SK-N-MC (cell line): ENCODE measurements at places on chromosomes 16 and 17.

DNA sequence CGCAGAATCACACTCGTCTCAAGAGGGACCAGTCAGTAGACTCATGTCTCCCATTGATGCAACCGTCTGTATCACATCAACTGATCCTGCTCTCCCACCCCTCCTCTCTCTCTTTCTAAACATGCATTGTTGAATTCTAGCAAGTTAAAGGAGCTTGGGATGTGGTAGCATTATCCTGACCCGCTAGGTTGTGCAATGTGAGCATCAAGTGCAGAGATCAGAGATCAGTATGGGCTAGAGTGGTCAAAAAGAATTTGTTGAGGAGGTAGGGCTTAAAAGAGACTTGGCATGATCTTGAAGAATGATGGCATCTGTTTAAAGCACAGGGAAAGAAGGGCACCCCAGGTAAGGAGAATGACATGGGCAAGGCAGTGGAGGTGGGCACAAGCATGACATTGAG lies 38.7 kb downstream of the PRSS54 start:
- no peak for DNase-seq

DNA sequence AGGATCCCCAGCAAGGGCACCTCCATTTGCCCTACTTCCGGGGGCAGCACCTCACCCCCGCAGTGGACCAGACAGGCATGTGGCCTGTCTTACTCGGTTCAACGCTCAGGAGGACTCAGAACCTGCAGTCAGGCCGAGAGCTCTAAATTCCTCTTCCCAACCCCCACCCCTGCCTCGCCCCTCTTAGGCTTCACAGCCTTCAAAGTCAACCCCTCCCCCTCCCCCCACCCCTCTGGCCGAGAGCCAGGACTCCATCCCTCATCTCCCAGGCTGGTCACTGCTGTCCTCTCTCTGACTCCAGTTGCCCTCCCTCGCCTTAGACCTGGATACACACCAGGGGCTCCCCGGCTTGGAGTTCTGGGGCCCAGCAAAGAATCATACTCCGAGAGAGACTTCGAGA lies 8.1 kb upstream of the HS3ST6 start:
- DNase-seq, result no peak

DNA sequence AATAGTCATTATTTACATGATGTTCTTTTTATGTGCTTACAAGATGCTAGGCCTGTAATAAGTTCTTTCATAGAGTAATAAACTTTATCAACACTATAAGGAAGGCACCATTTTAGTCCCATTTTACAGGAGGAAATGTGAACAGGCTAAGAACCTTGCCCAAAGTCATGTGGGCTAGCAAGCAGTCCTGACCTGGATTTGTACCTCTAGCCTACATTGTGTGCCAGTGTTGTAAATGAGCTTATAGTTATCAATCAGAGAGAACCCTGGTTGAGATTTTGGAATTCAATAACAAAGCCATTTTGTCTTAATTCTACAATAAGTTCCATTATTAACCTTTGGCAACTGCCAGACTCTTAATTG lies 6.7 kb upstream of the TBKBP1 start:
- no peak for DNase-seq

DNA sequence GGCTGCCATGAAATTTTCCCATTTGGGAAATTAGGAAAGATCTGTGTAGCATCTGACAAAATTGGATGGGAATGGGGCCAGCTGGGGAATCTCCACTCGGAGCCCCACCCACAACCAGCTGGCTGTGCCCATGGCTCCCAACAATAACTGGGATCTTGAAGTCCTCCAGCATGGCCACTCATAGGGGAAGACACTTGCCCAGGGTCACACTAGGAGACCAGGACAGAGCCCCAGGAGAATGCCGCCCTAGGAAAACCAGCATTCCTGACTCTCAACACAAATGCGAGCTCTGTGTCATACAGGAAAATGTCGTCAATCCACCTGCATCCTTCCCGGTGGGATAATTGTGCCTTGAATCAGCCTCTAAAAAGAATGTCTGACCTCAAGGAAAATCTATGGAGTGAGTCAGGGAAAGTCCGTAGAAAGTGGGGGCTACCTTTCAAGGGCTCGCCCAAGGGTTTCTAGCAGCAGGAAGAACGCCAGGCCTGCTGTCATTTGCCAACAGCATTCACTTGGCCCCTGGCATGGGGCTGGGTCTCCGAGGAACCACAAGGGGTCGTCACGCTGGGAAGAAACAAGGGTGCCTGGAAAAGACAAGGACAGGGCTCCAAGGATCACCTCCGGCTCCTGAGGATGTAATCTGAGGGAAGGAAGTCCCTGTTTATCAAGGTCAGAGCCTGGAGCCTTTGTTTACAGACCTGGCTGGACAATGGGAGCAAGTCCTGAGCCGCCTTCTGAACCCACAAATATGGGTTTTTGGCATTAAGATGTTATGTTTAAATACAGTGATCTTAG lies 15.9 kb downstream of the CDH5 start:
- DNase-seq, result no peak

DNA sequence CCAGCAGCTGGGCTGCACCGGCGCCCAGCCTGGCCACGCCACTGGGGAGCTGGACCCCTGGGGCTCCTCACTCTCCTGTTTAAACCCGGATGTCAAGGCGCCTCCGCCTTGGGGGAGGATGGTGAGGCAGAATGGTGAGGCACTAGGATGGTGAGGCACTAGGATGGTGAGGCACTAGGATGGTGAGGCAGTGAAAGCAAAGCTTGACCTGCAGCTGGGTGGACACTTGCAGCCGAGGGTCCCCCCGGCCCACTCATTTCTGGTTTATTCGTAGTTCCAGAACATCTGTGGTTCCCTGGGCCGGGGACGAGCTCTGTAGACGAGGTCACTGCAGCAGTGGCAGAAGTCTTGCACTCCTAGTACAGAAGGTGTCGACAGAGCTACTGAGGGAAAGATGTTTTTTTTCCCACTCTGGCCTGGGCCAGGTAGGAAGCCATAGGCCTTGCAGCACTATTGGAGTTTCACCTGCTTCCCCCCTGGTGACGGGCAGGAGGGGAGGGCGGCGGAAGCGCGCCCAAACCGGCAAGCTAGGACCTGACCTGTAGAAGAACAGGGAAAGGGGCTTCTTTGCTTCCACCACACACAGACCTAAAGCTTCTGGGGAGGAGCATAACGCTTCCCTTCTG lies 1.1 kb upstream of the HNF1B start:
- DNase-seq, result no peak

DNA sequence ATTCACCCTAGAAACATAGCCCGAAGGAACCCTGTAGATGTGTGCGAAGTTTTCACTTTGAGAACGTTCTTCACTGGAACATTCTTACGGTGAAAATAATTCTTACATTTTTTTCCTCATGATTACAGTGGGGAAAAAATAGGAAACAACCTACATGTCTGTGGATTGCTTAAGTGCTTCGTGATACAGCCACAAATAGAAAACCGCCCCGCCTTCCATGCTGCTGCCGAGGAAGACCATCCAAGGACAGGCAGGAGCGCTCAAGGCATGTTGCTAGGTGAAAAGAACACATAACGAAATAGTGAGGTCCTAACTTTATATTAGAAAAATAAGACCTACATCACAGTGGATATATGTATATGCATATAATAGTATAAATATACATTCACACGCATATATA lies 78.8 kb downstream of the BMERB1 start:
- DNase-seq, result no peak

DNA sequence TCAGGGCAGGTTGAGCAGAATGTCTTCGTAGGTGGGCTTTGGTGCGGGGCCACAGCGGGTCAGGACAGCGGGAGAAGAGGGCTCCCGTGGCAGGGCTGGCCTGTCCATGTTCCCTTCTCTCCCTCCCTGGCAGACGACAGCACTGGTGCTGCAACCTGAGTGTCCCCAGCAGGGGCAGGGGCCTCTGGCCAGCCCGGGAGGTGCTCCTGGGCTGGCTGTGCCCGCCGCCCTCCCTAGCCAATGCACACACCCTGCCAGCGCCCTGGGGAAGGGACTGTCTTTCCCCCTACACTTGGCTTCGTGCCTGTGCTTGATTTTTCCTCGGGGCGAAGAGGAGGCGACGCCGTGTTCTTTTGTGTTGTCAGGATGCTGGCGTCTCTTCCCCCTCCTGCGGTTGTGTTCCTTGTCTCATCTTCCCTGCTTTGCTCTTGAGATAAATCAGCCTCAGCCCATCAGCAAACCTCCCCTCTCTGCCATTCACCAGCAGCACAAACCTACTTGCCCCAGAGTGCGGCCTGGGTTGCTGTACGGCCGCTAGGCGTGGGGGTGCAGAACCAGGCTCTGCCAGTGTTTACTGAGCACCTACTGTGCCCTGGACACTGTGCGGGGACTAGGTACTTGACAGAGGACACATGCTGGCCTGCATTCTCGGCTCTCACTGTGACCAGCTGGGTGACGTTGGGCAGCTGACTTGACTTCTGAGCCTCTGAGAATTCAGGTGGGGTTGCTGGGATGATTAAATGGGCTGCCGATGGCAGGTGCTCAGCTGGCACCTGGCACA lies 237.3 kb upstream of the CIBAR2 start:
- no peak for DNase-seq

- no peak for DNase-seq
Measured at GRCh38 chr16:88497561-88498462, 44.7 kb downstream of the ZFPM1 start.

GRCh38 chr16:680967-681745 lies 946 bp downstream of the STUB1 start:
- no peak for DNase-seq

DNA sequence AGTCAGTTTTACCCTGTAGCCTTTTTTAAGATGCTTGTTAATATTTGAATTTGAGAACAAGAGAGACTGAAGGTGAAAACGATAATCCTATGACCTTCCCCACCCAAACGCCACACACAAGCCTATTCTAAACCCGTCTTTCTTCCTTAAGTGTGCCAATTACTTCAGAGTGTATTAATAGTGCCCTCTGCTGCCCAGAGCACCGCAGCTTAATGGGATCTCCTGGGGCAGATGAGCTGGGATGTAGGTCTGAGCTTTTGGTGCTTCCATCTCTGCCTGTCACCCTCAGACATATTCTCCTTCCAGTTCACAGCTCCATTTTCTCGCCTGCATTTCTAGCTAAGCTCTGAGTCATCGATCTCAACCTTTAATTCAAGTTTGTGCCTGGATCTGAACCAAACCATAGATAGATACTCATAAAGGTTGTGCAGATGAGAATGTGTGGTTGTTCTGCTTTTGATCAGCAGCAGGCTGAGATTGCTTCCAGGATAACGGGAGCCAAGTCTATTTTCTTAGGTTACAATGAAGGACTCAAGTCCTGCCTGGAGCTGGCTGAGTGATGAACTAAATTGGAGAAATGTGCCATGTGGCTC lies 46.4 kb upstream of the CDH13 start:
- no peak for DNase-seq

DNA sequence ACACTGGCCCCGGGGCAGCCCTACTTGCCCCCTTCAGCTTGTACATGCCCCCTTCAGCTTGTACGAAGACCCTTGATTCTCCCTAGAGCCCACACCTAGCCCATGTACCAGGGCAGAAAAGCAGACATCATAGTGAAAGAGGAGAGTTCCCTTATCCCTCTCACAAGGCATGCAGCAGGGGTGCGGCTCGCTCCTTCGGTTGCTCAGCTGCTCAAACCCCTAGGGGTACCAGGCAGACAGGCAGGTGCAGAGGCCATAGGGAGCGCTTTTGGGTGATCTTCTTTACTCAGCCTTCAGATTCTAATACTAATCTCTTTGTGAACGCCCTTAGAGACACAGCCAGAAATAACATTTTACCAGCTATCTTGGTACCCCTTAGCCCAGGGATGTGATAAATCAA lies 286.3 kb downstream of the NPIPA8 start:
- no peak for DNase-seq

DNA sequence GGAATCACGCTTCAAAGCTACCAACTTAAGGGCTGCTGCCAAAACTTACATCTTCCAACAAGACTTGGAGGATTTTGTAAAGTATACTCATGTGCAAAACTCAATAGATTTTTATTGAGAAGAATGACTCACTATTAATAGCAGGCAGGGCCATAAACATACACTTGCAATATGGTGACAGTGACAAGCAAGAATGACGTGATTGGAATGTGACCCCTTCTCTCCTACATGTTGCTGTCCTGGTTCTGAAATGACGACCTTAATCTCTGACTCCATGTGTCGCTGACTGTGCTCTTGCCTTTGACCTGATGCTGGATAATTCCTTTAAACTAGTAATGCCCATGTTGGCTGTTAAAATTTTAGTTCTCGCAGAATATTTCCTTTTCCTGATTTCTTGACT lies 174.5 kb downstream of the PARN start:
- no peak for DNase-seq

GRCh38 chr16:62041401-62041800 lies 5.2 kb upstream of the CDH8 start:
- DNase-seq, result no peak

GRCh38 chr17:64420143-64420670 lies 28.7 kb upstream of the MILR1 start:
- DNase-seq, result peak; percentile 48

GRCh38 chr17:75398279-75398678 lies 7.2 kb downstream of the GRB2 start:
- DNase-seq, result no peak

DNA sequence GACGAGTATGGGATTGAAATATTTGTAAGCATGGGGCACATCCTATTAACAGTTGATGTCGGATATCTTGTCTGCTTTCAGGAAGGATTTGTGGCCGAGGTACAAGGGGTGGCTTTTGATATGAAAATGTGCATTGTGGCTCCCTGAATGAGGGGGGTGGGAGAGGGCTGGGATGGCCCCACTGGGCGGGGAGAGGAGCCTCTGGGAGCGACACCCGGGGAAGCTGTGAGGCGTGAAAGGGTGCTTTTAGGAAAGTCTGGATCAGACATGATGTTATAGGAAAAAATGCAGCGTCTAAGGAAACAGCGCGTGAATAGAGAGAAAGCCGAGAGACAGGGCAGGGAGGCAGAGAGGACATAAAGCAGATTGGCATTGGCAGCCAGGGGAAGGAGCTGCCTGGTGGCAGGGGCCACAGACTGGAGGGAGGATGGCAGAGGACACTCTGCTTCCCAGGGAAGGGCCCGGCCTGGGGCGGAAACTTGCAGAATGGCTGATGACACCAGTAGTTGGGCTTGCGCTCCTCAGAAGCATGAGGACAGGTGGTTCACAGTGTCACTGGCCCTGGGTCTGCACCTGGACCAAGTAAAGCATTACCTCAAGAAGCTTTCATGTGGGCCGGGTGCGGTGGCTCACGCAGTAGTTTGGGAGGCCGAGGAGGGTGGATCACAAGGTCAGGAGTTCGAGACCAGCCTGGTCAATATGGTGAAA lies 95.7 kb downstream of the NTN1 start:
- no peak for DNase-seq

DNA sequence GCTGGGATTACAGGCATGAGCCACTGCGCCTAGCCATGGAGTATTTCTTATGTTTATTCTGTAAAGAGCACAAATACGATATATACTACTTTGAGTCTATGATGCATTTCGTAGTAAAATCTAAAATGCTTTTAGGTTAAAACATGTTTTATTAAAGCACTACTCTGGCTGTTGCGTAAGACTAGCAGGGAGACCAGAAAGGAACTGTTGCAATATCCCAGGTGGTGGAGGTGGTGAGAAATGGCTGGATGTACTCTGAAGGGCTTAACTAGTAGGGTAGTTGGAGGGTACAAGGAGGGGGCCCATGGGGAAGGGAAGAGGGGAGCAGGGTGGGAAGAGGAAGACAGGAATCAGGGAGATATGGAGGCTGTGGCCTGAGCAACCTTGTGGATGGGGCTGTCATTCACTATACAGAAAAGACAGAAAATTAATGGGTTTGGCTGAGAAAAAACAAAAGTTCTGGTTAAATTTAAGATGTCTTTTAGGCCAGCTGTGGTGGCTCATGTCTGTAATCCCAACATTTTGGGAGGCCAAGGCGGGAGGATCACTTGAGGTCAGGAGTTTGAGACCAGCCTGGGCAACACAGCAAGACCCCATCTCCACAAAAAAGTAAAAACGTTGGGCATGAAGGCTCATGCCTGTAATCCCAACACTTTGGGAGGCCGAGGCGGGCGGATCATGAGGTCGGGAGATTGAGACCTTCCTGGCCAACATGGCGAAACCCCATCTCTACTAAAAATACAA lies 35.8 kb downstream of the ST3GAL2 start:
- DNase-seq, result no peak
